ENCODE measurements at places on chromosomes 16 and 17. TPM values are rescaled to one million over a fixed set of nuclear protein-coding genes. Genes with fewer than 3 reads are reported as not detected.

The EVPLL gene
- not detected for total RNA-seq

DNA sequence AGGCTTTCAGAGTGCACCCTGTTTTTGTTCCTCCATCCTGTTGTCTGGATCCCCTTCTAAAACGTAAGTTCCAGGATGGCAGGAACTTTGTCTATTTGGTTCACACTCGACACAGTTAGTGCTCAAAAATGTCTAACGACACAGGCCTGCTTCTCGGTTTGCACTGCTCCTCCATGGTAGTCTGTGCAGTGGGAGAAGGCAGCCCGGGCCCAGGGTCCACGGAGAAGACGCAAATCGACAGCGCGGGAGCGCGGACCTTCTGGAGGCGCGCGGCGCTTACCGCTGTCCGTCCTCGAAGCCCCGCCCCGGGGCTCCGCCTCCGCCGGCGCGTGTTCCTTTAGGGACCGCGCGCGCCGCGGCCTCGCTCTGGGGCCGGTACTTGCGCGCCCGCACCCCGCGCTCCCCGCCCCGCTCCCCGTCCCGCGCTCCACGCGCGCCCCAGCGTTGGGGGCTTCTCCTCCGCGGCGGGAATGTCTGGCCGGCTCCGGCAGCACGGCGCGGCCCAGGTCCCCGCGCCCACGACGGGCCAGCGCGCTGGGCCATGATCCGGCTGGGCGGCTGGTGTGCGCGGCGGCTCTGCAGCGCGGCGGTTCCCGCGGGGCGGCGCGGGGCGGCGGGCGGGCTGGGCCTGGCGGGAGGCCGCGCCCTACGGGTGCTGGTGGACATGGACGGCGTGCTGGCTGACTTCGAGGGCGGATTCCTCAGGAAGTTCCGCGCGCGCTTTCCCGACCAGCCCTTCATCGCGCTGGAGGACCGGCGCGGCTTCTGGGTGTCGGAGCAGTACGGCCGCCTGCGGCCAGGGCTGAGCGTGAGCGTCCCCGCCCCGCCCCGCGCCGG is at the start of gene NT5M:
NT5M (plus strand) TSS at position 364 of the 837 bp plus-strand sequence; CDS start at position 542, 178 bp downstream.
- DNase-seq = peak; percentile 86

The CCDC200 gene
- total RNA-seq = not detected

GRCh38 chr16:79124016-79124756 is 476.4 kb downstream of the MAF start:
- DNase-seq = no peak

The CRYBA1 gene
- not detected for total RNA-seq

DNA sequence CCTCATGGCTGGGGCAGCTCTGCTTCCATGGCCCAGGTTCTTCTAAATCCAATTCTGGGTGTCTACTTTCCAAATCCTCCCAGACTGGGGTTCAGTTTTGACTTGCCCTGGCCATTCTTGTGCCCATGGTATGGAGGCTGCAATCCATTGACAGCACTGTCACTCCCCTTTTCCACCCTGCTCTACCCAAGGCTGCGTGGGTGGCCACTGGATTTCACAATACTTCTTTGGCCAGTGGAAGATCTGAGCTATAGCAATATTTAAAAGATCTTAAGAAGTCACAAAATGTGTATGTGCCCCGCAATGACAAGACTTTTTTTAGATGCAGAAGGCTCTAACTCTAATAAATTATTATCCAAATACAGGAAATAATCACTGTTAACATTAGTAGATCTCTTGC is 329.4 kb upstream of the CCL2 start:
- DNase-seq = no peak

DNA sequence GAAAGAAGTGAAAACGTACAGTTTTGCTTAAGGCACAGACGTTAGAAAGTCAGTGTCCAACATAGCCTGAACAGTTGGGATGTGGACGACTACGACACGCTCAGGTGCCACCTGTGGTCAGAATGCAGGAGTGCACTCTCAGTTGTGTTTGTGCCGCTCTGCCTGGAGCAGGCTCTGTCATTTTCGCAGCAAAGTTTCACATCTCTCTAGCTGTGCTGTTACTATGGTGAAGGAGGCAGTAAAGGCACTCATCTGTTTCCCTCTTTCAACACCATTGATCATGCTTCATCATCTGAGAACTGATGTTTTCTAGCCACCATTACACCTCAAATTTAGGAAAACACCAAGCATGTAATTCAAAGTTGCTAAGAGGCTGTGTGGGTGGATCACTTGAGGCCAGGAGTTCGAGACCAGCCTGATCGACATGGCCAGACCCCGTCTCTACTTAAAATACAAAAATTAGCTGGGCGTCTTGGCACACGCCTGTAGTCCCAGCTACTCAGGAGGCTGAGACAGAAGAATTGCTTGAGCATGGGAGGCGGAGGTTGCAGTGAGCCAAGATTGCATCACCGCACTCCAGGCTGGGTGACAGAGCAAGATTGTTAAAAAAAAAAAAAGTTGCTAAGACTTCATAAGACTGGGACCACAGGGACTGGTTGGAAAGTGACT is 44.9 kb upstream of the DNAJA2 start:
- DNase-seq = no peak

DNA sequence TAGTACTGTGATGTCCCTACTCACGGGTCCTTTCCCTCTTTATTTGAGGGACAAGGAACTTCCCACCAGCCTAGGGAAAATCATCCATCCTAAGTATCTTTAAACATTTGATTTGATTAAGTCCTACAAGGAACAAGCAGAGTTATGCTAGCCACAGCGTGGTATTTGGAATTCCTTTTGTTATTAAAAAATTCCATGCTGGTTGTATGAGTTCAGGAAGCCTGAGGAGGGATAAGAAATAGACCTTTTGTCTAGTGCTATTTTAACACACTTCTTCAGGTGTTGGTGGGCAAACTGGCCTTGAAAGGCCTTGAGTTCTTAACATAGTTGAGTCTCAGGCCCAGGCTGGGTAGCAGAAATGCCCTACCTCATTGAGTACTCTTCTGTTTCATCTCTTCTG is 105.4 kb upstream of the TBX2 start:
- no peak for DNase-seq

The CMTM2 gene
- not detected for total RNA-seq

- DNase-seq = no peak
Measured at GRCh38 chr17:71548540-71549190, 572.2 kb upstream of the SOX9 start.

The NQO1 gene
- total RNA-seq = 50.6 TPM

The VMO1 gene
- total RNA-seq = 1.1 TPM

- no peak for DNase-seq
Measured at GRCh38 chr17:82241926-82242697, 13.3 kb downstream of the SLC16A3 start.

- no peak for DNase-seq
Measured at GRCh38 chr17:77696151-77696720, 262.3 kb upstream of the TNRC6C start.

DNA sequence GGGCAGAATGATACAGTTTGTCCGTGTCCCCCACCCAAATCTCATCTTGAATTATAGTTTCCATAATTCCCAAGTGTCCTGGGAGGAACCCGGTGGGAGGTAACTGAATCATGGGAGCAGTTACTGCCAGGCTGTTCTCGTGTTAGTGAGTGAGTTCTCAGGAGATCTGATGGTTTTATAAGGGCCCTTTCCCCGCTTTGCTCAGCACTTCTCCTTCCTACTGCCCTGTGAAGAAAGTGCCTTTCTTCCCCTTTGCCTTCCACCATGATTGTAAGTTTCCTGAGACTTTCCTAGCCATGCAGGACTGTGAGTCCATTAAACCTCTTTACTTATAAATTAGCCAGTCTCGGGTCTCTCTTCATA is 28.9 kb upstream of the SEC14L1 start:
- DNase-seq = no peak

DNA sequence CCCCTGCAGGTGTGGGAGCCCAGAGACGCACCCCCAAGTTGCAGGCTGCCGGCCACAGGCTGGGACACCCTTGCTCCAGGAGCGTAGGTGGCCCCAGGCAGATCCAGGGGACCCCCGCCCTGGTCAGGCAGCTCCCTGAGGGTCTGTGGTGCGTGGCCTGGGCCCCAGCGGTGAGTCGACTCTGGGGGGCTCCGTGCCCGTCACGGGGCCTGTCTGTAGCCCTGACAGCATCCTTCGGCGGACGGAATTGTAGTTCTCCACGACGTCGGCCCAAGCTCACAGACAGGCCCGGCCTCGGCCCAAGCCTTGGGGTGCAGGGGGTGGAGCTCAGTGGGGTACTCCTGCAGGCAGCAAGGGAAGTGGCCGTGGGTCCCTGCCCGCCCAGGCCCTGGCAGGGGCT is 82.9 kb downstream of the LMF1 start:
- DNase-seq = peak; percentile 16

GRCh38 chr16:12794486-12795387 is 8.9 kb downstream of the CPPED1 start:
- DNase-seq = peak; percentile 56

GRCh38 chr17:77140166-77140877 is 447 bp upstream of the SEC14L1 start:
- DNase-seq = peak; percentile 99

The TBC1D28 gene
- total RNA-seq = not detected

- DNase-seq = no peak
Measured at GRCh38 chr16:57556941-57557541, 14.6 kb downstream of the ADGRG5 start.

- DNase-seq = peak; percentile 42
Measured at GRCh38 chr16:53913099-53913870, 209.3 kb downstream of the FTO start.

The AGRP gene
- not detected for total RNA-seq

DNA sequence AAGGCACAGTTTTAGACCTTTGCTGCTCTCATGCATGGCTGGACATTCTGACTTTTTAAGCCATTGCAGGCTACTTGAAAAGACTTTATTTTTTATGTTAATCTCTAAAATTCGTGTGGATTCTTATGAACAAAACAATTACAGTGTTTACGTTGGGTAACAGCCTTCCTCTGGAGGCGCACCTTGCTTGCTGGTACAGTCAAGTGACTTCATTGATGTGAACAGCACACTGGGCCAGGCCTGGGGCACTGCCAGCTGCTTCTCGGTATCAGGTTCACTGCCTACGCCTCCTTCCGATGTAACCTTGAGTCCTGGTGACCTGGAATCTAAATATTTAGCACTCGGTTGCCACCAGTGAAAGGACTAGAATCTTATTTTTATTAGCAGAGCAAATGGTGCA is 27.8 kb downstream of the MARCHF10 start:
- no peak for DNase-seq

- DNase-seq = no peak
Measured at GRCh38 chr16:59878479-59878878, 1144.4 kb upstream of the GOT2 start.

- DNase-seq = no peak
Measured at GRCh38 chr16:58970775-58971174, 236.7 kb upstream of the GOT2 start.

The ABCA6 gene
- 42.2 TPM for total RNA-seq

DNA sequence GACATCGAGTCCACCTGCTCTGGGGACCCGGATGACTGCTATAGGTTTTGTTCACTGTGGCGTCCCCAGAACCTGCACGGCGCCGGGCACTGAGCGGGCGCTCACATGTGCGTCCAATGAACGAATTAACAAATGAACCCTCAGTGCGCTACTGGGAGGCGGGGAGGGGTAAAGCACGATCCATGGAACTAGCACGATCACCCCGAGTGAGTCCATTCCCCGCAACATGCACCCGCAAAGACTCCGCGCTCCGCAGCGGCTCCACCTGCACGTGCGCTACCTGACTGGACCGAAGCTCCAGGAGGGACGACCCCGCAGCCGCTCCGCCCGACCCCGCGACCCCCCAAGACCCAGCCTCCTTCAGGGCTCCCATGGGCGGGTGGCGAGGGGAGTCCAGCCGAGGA is 491 bp downstream of the TRAP1 start:
- DNase-seq = no peak

The PIMREG gene
- total RNA-seq = 0.29 TPM

DNA sequence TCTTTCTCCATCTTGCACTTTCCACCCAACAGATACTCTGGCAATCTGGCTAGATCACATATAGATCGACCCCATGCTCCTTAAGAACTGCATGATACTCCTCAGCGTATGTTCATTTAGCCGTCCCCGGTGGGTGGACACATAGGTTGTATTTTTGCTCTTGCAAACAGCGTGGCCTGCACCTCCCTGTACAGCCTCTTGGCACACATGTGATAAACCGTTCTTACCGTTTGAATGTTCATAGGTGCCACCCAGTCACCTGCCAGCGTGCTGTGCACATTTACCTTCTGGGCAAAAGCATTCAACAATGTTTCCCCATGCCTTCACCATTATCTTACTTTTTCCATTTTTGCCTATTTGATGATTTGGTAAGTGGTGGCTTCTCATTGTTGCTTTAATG is 6.2 kb downstream of the TNP2 start:
- no peak for DNase-seq

DNA sequence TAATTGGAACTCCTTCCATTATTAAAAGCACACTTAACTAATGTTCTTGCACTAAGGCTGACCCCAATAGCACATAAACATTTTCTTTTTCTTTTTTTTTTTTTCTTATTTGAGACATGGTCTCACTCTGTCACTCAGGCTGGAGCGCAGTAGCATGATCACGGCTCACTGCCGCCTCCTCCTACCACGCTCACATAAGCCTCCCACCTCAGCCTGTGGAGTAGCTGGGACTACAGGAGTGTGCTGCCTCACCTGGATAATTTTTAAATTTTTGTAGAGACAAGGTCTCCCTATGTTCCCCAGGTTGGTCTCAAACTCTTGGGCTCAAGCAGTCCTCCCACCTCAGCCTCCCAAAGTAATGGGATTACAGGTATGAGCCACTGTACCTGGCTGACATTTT is 1.2 kb upstream of the ZNF652 start:
- DNase-seq = no peak

The CACNG4 gene
- total RNA-seq = 0.37 TPM

Data from left cardiac atrium (tissue), 4 donors.